ENCODE measurements at places on chromosomes 11 and 22. TPM values are rescaled to one million over a fixed set of nuclear protein-coding genes. Genes with fewer than 3 reads are reported as not detected.

The THOC5 gene
- total RNA-seq, result 47.8 TPM

The EHF gene
- total RNA-seq, result 0.60 TPM

The MEI1 gene
- total RNA-seq, result 0.16 TPM

The HEPN1 gene
- total RNA-seq, result not detected

The BARX2 gene
- not detected for total RNA-seq

The RAB36 gene
- total RNA-seq, result 1.1 TPM

The SPON1 gene
- total RNA-seq, result 4.1 TPM

The EFEMP2 gene
- total RNA-seq, result 17.9 TPM

The PRR33 gene
- total RNA-seq, result not detected

The RHOD gene
- 15.9 TPM for total RNA-seq

The VWA5A gene
- 23.1 TPM for total RNA-seq

The LUZP2 gene
- total RNA-seq, result 3.8 TPM

The MMP12 gene
- total RNA-seq, result not detected

The OR6A2 gene
- 0.27 TPM for total RNA-seq

The LRRC74B gene
- not detected for total RNA-seq

The OR10V1 gene
- not detected for total RNA-seq

The KCNJ5 gene
- total RNA-seq, result 0.23 TPM

The CCDC15 gene
- total RNA-seq, result 2.1 TPM

The SYNGR1 gene
- 35.3 TPM for total RNA-seq

The MMP1 gene
- total RNA-seq, result 0.11 TPM

The CBX7 gene
- 10.6 TPM for total RNA-seq

The RNF169 gene
- 11.0 TPM for total RNA-seq

The SYT8 gene
- not detected for total RNA-seq

The TRPT1 gene
- total RNA-seq, result 58.8 TPM

The MYRF gene
- total RNA-seq, result 5.2 TPM

The INS gene
- 0.62 TPM for total RNA-seq

The PMM1 gene
- 15.7 TPM for total RNA-seq

The CCDC82 gene
- total RNA-seq, result 15.3 TPM

The ELFN2 gene
- total RNA-seq, result 1.5 TPM

The RHOG gene
- 28.8 TPM for total RNA-seq

The PATE4 gene
- total RNA-seq, result not detected

The MPZL2 gene
- total RNA-seq, result 1.4 TPM

The OR5A1 gene
- total RNA-seq, result not detected

The KCNJ11 gene
- total RNA-seq, result 10.0 TPM

The OTOG gene
- total RNA-seq, result 3.5 TPM

The WT1 gene
- 0.09 TPM for total RNA-seq

The CD151 gene
- total RNA-seq, result 127 TPM

The SLC37A2 gene
- total RNA-seq, result 2.2 TPM

The NNMT gene
- 0.53 TPM for total RNA-seq

The EXPH5 gene
- total RNA-seq, result 9.2 TPM

The IGLL5 gene
- total RNA-seq, result not detected

The SLC35F2 gene
- 27.1 TPM for total RNA-seq

The MMP13 gene
- not detected for total RNA-seq

The GAL gene
- total RNA-seq, result 108 TPM

The MMP8 gene
- total RNA-seq, result not detected

The MUC5B gene
- 1.6 TPM for total RNA-seq

The ARRB1 gene
- total RNA-seq, result 81.0 TPM

The C11orf97 gene
- not detected for total RNA-seq

Data from WTC11 (cell line).